Activated naive CD4-positive, alpha-beta T cell treated with Interleukin-2 at 50 U/mL for 16 hours (primary cell): ENCODE measurements at places on chromosomes 2 and 18.

- DNase-seq, result no peak
These were observed 11.1 kb downstream of the ONECUT2 start for GRCh38 chr18:57446322-57446721.

GRCh38 chr2:225437319-225437718 lies 37.8 kb downstream of the NYAP2 start:
- DNase-seq, result no peak

GRCh38 chr2:217242947-217243346 lies 383.1 kb upstream of the TNP1 start:
- no peak for DNase-seq

DNA sequence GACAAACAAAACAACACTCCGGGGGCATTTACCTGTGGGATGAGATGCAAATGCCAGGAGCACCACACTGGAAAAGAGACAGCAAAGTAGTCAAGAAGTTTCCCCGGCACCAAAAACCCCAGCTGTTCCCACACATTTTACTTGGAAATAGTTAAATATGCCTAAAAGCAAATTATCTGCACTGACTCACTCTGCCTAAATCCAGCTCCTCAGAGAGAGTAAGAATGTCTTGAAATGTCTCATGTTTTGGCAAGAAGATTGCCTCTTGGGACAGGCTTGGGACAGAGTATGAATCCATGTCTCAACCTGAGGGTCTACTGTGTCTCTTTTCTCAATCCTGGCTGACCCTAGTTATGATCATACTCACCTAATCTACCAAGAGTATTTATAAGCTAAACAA lies 87.5 kb upstream of the RIOK3 start:
- DNase-seq, result no peak

DNA sequence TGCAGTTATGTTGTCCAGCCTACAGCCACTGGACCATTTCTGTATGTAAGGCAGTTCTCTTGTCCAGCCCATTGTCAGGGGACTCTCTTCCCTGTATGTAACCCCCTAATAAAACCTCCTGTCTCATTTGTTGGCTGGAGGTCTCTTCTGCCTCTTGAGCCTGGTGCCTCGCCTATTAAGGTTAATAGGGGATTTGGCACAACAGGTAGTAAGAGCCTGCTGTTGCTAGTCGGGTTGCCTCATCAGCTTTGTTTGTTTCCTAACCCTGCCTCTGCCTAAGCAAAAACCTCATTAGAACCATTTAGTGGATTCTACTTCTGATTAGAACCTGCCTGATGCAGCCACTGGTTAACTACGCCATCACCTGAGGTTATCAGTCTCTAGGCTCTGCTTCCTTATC lies 62.2 kb upstream of the STPG4 start:
- DNase-seq, result no peak

- DNase-seq, result no peak
These were observed 38.4 kb upstream of the UBXN4 start for GRCh38 chr2:135703300-135703699.
